ENCODE measurements at places on chromosomes 16 and 17.

- DNase-seq: peak; percentile 76
These were observed at the start of gene PEX12 for GRCh38 chr17:35578197-35578928. Gene PEX12, minus strand, starts transcription at chr17:35578571. Its CDS starts 550 bp downstream, at chr17:35578021.

DNA sequence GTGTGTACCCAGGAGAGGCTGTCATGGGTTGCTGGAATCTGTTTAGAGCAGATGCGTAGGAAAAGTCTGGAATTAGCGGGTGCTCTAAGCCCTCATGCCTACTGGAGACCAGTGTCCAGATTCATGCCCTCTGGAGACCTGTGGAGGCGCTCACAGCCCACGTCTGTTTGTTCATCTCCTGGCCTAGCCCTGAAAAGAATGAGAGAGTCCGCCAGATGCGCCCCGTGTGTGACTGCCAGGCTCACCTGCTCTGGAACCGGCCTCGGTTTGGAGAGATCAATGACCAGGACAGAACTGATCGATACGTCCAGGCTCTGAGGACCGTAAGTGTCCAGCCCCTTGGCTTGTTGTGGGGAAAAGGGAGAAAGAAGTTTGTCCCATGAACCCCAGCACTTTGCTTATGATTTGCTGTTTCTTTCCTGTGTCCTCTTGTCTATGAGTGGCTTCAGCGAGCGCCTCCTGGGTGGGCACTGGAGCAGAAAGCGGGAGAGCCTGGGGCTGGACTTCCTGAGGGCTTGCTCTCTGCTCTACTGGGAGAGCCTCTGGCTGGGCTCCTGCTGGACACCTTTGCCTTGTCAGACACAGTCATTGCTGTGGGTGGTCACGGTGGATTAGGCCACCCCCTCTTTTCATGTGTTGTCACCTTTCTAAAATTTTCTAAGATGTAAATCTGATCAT is 35.3 kb downstream of the PRMT7 start:
- DNase-seq: no peak

- no peak for DNase-seq
These were observed 15.8 kb downstream of the CDH16 start for GRCh38 chr16:66902648-66903543.

DNA sequence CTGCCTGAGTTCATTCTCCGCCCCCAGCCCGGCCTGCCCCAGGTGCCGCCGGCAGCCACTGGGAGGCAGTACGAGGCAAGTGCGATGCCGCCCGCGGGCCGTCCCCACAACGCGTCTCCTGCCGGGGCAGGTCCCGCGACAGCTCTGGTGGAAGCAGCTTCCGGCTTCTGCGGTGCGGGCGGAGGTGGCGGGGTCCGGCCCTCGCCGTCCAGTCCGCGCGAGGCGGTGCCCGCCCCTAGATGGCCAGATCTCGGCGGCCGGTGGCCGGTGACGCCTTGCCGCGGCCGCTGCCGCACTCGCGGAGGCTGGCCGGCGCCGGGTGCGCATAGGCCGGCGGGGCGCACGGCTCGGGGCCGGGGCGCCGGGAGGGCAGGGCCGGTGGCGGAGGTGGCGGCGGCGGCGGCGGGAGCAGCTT is 1.8 kb downstream of the GJD3 start:
- peak; percentile 88 for DNase-seq

GRCh38 chr17:18978655-18979054 is 25.9 kb downstream of the FAM83G start:
- no peak for DNase-seq

GRCh38 chr16:79278506-79278905 is 322.0 kb downstream of the MAF start:
- DNase-seq: peak; percentile 65

DNA sequence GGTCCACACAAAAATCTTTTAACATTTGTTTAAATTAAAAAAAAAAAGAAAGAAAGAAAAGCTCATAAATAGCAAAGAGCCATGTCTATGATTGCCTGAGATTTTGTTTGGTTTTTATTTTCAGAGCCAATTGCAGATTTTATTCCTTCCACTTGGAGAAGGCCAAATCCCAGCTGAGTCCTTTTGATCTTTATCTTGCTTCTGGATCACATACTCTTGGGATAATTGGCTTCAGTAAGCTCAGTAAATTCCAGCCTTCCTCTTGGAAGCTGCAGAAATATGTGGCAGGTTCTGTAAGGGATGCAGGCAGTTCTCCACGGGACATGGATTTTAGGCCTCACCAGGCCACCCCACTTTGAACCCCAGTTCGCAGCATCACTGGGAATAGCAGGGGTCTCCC is 63.3 kb upstream of the TMC5 start:
- no peak for DNase-seq

- no peak for DNase-seq
These were observed 732 bp downstream of the TNRC6A start for GRCh38 chr16:24729951-24730815.

GRCh38 chr17:80913928-80914821 is 77.5 kb upstream of the CHMP6 start:
- DNase-seq: no peak

GRCh38 chr16:68117884-68118283 is 32.7 kb downstream of the NFATC3 start:
- no peak for DNase-seq

DNA sequence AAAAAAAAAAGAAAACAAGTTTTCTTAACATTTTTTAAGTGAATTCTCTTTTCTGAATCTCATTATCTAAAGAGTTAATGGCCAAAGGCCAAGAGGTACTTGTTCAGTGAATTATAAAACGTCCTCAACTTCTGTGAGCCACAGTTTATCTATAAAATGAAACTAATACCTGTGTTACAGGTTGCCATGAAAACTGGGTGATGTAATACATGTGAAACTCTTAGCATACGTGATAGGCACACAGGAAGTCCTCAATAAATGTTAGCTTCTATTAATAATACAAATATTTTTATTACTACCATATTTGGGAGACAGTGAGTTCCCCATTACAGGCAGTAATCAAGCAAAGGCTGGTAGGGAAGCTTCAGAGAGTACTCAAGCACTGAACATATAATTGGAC is 13.5 kb upstream of the INPP5K start:
- DNase-seq: no peak

- DNase-seq: no peak
These were observed 16.9 kb downstream of the RAB40C start for GRCh38 chr16:606656-607307.

- no peak for DNase-seq
These were observed 358.5 kb upstream of the PMFBP1 start for GRCh38 chr16:72530434-72530833.

All from stimulated activated CD4-positive, alpha-beta T cell treated with anti-CD3 and anti-CD28 coated beads, Interleukin-15, amount 100 ng/mL, for 48 hours (primary cell).